NCI-H1694 treated with DMSO at 0.1 percent for 48 hours (cell line): ENCODE measurements at places on chromosomes 6 and 20.

- DNase-seq = no peak
Measured at GRCh38 chr6:26233649-26234420, 131.2 kb upstream of the BTN3A2 start.

DNA sequence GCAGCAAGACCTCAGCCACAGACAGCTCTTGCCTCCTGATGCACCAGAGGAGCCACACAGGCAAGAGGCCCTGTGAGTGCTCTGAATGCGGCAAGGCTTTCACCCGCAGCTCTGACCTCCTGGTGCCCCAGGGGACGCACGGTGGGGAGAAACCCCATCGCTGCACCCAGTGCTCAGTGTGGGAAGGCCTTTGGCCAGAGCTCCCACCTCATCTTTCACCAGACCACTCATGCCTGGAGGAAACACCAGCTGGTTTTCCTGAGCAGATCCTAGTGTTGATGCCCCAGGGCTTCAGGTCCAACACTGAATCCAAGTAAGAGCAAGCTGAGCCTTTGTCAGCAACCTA lies 37.0 kb upstream of the XRN2 start:
- DNase-seq = no peak

DNA sequence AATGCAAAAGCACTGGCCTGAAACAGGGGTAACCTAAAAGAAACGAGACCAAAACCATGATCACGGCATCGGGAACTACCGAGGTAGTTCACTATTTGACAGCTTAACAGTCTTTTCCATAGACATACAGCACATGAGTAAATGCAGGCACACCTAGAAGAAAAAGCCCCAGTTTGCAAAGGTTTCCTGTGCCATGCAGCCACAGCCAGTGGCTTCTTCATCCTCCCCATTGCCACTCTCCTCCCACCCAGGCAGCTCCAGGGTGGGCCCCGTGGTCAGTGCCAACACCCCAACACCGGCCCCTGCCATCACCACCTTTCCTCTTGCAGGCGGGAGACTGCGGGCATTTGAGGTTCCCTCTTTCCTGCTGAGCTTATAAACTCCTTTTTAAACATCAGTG lies 115.4 kb downstream of the SLC23A2 start:
- DNase-seq = no peak

DNA sequence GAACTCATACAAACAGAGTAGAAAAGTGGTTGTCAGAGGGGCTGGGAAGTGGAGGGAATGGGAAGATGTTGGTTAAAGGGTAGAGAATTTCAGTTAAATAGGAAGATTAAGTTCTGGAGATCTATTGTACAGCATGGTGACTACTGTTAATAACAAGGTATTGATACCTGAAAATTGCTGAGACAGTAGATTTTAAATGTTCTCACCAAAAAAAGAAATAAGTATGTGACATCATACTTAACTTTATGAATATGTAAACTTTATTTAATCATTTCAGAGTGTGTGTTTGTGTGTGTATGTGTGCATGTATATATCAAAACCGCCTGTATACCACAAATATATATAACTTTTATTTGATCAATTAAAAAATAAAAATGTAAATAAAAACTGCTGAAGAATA lies 896.4 kb downstream of the TFAP2A start:
- DNase-seq = no peak

DNA sequence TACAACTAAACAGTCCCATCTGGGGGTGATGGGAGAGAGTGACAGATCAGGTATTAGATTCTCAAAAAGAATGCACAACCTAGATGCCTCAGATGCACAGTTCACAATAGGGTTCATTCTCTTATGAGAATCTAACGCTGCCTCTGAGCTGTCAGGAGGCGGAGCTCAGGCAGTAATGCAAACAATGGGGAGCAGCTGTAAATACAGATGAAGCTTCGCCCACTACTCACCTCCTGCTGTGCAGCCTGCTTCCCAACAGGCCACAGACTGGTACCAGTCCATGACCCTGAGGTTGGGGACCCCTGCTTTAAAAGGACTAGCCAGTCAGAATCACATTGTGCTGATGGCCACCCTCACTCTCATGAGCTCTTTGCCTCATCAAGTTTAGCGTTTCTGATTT lies 247.0 kb upstream of the KCNQ5 start:
- no peak for DNase-seq

GRCh38 chr6:121855521-121855920 lies 420.1 kb downstream of the GJA1 start:
- DNase-seq = no peak

DNA sequence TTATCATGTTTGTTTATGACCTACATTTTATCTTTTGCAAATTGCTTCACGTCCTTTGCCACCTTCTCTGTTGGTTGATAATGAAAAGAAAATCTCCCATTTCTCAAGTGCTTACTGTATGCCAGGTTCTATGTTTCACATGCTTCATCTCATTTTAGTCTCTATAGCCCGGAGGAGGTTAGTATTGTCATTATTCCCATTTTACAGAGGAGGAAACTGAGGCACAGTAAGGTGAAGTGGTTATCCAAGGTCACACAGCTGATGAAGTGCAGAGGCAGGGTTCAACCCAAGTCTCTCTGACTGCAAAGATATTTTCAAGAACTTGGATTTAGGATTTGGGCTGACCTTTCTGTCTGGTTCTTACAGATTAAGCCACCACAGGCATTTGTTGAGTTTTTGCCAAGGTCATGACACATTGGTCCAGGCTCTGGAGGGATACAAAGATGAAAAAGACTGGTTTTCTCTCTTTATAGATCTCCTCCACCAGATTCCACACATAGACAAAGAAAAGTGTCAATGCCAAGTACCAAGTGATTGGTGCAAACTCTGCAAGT lies 20.6 kb downstream of the CNBD2 start:
- no peak for DNase-seq

DNA sequence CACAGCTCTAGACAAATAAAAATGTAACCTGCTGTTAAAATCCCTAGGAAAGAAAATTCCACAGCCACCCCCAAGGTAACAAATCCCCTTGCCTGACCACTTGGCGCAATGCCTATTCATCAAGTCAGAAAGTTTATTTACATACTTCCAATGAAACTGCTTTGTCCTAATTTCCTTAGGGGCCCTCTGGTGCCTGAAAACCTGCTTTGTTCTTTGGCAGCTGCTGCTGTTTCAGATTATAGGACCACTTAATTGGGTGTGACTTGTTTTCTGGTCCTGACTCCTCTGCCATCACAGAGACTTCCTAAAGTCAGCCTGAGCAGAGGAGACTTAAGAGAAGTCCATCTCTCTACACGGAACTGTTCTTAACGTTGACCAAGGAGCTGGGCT lies 323.6 kb downstream of the UBE3D start:
- no peak for DNase-seq

DNA sequence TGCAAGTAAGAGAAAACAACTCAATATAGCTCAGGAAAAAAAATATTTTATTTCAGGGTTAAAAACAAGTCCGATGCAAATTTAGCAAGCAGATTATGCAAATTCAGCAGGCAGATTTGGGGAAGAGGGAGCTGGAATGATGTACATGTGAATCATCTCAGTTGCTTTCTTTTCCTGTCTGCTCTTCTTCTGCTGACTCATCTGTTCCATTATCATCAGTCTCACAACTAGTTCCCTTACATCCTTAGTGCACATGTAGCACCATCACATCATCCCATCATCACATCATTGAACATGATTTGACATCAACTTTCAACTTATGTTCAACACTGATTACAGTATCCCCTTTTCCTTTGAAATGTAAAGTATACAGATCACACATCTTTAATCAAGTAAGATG lies 11.5 kb upstream of the DEFB113 start:
- DNase-seq = no peak

DNA sequence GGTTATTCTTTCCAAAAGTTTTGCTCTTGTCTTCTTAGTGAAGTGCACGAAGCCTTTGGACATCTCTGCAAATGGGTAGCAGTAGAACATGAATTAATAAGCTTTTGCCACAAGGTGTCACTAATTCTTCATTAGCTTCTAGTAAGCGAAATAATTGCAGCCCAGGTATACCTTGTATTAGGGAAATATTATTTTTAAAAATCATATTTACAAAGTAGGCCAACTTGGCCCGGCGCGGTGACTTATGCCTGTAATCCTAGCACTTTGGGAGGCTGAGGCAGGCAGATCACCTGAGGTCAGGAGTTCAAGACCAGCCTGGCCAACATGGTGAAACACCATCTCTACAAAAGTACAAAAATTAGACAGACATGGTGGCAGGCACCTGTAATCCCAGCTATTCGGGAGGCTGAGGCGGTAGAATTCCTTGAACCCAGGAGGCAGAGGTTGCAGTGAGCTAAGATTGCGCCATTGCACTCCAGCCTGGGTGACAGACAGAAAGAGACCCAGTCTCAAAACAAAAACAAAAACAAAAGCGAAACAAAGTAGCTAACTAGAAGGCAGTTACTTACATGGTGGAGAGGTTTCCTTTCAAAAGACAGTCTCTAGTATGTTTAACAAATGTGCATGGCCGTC lies 8.8 kb upstream of the RSPH3 start:
- peak; percentile 17 for DNase-seq

GRCh38 chr6:71446470-71446869 lies 157.9 kb downstream of the OGFRL1 start:
- DNase-seq = no peak

DNA sequence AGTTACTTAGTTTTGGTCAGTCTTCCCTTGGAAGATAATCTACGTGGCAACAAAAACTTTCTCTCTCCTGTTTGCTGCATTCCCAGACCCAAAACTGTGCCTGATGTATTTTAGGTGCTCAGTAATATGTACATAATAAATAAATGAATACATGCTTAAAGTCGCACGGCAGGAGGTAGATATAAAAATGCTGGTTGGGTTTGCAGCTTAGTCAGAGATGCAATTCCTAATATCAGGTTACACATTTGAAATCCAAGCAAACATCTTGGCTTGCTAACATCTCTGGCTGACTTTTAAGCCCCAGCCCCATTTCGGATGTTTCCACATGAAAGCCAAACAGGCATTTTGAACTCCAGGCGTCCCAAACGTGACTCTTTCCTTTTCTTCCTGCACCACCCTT lies 91.0 kb downstream of the KCNQ5 start:
- DNase-seq = no peak

GRCh38 chr6:158471339-158471738 lies 88.6 kb upstream of the TMEM181 start:
- DNase-seq = no peak

- no peak for DNase-seq
Measured at GRCh38 chr6:7262746-7263518, 50.1 kb downstream of the SSR1 start.

- no peak for DNase-seq
Measured at GRCh38 chr20:428658-429200, 20.6 kb downstream of the RBCK1 start.

GRCh38 chr6:42389736-42390135 lies 62.0 kb downstream of the TRERF1 start:
- no peak for DNase-seq

DNA sequence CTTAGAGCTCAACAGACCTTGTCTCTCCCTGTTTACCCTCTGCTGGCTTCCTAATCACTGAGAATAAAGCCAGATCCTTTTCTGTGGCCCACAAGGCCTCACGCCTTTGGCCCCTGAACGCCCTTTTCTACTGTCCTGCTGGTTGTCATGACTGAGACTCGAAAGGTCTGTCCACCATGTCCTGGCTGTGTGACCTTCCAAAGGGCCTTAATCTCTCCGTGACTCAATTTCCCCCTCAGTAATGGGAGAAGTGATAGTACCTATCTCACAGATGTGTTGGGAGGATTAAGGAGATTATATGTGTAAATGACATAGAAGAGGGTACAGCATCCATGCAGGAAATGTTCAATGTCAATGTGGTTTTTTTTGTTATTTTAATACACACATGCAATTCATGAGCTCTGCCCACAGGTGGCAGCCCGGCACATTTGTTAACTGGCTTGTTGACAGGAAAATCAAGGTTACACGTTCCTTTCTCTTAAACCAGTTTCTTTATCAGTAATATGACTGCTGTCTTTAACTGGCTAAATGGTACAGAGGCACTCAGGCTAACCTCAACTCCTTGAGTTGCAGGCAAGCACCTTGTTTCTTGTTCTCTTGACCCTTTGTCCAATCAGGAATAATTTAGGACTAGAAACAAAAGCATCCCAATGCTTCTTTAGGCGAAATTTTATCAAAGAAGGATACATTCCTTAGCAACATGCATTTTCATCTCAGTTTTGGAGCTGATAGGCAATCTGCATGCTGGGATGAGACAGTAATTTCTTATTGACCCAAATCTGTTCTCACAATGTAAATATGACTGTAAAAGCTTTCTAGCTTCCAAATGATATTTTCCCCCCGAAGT lies 16.6 kb downstream of the SLC22A1 start:
- peak; percentile 1 for DNase-seq

GRCh38 chr6:2611092-2611491 lies 139.6 kb downstream of the MYLK4 start:
- no peak for DNase-seq

GRCh38 chr6:155130161-155130853 lies 133.5 kb upstream of the CLDN20 start:
- DNase-seq = no peak

DNA sequence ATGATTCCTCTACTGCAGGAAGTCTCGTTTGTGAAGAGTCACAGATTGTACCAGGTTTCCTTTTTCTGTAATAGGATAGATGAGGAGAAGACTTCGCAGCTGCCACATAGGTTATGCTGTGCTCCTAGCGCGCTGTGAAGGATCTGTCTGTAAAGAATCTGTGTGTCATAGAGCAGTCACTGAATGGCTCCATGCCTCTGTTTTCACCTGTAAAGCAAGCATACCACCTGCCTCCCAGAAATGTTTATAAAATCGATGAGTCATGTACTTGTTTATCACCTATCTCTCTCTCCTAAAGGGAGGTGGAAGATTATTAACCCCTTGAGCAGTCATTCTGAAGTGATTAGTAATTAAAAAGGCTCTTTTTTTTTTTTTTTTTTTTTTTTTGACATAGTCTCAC lies 86.6 kb downstream of the TFAP2B start:
- no peak for DNase-seq

- DNase-seq = no peak
Measured at GRCh38 chr6:110181131-110182030, 1.2 kb downstream of the CDC40 start.

- DNase-seq = peak; percentile 99
Measured at GRCh38 chr6:6661684-6662083, 73.2 kb downstream of the LY86 start.

- no peak for DNase-seq
Measured at GRCh38 chr6:66478705-66479104, 771.7 kb upstream of the EYS start.

- no peak for DNase-seq
Measured at GRCh38 chr6:155054491-155055250, 59.6 kb downstream of the TIAM2 start.

DNA sequence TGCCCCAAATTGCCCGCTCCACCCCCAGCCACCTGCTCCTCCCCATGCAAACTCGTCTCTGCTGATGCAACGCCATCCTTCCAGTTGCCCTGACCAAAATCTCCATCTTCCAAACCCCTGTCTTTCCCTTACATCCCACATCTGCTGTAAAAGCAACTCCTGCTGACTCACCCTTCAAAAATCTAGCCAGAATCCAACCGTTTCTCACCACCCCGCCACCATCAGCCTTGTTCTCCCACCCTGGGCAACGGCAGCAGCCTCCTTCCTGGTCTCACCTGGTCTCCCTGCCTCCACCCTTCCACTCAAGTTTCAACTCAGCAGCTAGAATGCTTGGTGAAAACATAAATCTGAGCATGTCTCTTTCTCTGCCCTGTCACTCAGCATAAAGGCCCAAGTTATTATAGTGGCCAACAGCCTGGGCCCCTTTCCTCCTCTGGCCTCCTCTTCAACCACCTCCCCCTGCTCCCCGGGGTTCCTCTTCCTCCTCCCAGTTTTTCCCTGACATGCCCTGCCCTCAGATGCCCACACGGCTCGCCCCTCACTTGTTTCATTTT lies 7.2 kb upstream of the SYNJ2 start:
- DNase-seq = no peak

- no peak for DNase-seq
Measured at GRCh38 chr6:157927011-157927410, 54.7 kb upstream of the SYNJ2 start.
